NCI-H1694 treated with DMSO at 0.1 percent for 48 hours (cell line): ENCODE measurements at places on chromosomes 2 and 18.

DNA sequence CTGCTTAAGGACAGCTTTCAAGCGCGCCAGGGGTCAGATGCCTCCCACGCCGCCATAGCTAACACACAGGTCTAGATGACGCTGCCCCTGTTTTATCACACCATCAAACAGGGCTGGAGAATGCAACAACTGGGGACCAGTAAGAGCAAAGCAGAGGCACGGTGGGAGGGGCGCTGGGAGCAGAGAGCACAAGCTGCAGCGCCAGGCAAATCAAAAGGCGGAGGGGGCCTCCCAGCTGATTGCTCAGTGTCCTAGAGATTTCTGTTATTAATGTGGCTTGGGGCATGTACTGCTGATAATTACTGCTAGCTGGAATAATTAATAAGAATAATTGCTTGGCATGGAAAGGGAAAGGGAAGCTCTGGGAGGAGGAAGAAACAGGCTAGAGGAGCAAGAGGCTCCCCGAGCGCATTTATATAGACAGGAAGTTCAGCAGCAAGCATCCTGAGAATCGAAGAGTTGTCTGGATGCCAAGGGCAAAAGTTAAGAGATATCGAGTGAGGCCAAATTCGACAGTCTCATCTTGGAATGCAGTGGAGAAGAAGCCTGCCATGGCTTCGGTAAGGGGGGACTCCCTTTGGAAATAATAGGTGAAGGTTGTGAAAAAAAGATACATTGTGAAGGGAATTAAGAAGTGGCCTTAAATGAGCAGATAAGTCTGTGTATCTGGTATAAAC lies 104.5 kb upstream of the ZNF521 start:
- no peak for DNase-seq

GRCh38 chr18:5841518-5841917 lies 53.8 kb downstream of the TMEM200C start:
- peak; percentile 35 for DNase-seq

GRCh38 chr18:23038712-23039111 lies 96.6 kb upstream of the CABLES1 start:
- DNase-seq = no peak

DNA sequence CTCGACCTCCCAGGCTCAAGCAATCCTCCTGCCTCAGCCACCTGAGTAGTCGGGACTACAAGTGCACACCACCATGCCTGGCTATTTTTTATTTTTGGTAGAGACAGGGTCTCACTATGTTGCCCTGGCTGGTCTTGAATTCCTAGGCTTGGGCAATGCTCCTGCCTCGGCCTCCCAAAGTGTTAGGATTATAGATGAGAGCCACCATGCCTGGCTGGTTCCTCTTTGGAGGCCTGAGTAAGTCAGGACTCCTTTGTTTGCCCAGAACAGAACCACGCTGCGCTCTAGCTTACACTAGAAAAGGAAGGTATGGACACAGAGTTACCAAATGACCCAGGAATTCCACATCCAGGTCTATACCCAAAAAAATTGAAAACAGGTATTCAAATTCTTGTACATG lies 135.9 kb upstream of the SLC1A4 start:
- no peak for DNase-seq

GRCh38 chr2:61470965-61471904 lies at the start of gene USP34:
Gene USP34 (minus strand): TSS chr2:61471087. CDS start chr2:61470692, 395 bp downstream.
- peak; percentile 78 for DNase-seq

GRCh38 chr18:11998193-11998592 lies 16.9 kb downstream of the IMPA2 start:
- DNase-seq = no peak

DNA sequence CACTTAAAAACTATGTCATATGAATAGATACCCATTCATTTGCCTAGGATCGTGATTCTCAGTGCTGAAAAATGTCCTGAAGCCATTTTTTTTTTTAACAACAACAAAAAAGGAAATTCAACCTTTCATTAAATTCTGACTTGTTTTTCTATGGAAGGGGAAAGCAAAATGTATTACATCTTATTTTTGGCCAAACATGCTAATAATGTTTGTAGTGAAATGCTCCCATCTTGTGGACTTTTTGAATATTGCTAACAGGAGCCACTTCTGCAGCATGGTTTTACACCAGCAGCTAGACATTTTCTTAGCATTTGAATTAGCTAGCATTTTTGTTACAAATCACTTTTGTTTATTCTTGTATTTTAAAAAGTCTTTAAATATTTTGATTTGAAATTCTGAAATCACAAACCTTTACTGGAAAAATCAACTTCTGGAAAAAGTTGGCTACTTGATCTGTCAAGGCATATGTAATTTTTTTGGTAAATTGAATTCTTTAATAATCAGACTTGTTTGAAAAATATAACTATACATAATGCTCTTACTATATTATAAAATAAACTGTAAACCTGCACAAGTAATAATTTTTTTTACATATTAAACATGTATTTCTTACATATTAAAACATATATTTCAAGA lies 75.8 kb downstream of the KIDINS220 start:
- DNase-seq = peak; percentile 79

GRCh38 chr2:240230291-240230931 lies 90.0 kb upstream of the OTOS start:
- no peak for DNase-seq

GRCh38 chr2:28393114-28393836 lies 617 bp downstream of the FOSL2 start:
- peak; percentile 3 for DNase-seq

DNA sequence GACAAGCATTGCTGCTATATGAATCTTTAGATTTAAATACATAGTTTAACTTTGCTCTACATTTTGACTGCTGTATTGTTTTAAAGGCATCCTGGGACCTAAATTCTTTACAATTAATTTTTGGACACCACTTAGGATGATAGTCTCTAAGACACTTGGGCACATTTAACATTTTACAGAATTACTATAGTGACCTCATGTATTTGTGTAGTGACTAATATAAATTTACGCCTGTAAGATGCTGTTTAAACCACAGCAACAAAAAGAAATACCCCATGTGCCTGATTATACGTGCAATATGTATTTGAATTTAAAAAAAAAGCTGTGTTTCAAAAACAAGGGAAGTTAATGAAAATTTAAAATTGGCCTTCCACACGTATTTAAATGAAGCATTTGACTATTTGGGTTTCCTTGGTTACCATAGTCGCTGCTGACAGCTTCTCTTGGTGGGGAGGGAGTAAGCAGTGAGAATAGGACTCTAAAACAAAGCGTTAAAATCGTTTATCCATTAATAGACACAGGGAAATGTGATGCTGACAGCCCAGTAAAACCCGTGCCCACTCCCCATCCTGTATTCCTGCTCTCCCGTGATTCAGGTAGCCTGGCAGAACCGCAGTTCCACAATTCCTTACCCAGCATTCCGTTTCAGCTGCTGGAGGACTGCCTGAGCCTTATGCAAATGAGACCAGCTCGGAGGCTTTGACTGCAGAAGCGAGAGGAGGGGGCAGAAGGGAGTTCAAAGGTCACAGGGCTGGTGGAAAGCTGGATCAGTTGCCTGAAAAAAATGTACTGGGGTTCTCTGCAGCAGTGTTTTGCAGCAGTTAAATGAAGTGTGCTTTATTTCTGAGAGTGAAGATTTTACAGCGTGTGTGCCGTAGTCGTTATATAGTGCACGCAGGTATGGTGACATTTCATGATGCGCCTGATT lies 104.3 kb downstream of the CSRNP3 start:
- peak; percentile 95 for DNase-seq

- DNase-seq = no peak
These were observed 145.6 kb downstream of the TDRD15 start for GRCh38 chr2:21269382-21269781.

GRCh38 chr2:119212139-119212800 lies 11.4 kb upstream of the STEAP3 start:
- DNase-seq = no peak

DNA sequence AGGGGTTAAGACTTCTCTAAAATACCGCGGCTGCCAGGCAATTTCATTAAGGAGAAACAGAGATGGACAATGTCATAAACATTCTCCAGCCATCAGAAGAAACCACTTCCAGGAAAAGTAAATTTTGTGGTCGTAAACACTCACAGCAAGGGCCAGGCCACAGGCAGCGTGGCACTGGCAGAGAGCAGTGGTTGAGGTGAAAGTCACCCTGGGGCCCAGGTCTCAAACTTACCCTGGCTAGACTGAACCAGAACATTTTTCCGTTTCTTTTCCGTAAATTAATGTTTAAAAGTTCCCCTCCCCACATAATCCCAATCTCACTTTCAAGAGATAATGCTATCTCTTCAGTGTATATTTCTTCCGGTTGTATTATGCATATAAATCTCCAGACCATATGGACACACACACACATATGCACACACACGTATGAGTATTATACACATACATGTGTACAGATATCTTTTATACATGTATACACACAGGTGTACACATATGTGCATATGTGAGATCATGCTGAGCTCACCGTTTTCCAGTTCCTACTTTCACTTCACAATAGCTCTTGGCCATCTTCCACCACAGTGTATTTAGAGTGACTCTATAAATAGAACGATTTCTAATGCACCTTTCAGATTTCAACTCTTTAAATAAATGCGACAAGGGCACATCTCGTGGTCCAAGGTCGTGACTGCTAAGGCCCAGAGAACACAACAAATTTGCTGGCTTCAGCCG lies 90.1 kb downstream of the MALT1 start:
- DNase-seq = no peak

DNA sequence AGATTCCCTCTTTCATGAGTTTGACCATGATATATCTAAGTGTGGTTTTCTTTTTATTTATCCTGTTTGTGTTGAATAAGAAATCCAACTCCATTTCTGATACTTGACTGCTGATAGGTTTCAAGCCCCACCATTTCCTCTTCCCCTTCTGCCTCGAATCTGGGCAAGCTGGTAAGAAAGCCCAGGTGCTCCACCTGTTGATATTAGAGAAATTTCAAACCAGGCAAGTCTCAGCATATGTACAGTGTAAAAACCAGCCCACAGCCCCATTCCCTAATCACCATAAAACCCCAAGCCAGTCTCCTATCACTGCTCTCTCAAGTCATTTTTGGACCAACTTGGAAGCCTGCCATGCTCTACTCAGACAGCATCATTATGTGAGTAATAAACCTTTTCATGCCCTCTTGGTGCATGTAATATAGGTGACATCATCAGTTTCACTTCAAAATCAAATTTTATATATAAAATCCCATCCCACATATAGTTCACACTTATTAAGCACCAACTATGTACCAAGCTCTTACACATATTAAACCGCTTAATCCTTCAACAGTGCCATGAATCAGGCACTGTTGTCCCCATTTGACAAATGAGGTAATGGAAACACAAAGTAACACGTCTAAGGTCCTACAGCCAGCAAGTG lies 46.6 kb downstream of the SMAD2 start:
- no peak for DNase-seq

- no peak for DNase-seq
These were observed 453.0 kb downstream of the ARHGAP15 start for GRCh38 chr2:143582046-143582747.

DNA sequence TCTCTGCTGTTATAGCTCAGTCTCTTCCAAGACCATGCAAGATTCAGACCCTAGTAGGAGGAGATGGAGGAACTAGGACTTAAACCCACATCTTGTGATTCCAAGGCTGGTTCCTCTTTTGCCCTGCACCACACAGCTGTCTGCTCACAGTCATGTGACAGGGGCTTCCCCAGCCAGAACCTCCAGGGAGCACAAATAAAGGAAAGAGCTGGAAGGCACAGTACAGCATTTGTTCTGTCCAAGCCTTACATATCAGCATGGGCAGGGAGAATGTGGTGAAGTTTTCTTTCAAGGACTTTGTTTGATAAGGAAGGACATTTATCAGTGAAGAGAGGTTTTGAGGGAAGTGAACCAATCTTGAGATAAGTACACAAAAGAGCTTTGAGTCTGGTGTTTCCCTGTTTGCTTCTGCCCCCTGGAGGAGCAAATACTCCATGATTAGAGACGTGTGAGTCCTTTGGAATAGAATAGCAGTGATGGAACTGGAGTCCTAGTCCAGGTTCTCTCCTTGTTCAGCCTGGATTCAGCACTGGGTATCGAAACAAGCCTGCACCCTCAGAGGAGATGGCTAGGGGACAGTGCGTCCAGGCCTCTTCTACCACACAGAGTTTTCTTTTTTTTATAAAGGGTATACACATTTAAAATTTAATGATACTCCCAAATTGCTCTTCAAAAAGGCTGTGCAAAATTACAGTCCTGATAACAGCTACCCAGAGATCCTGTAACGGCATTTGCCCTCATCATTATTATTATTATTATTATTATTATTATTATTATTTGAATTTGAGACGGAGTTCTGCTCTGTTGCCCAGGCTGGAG lies 24.6 kb upstream of the CASP10 start:
- DNase-seq = peak; percentile 93

DNA sequence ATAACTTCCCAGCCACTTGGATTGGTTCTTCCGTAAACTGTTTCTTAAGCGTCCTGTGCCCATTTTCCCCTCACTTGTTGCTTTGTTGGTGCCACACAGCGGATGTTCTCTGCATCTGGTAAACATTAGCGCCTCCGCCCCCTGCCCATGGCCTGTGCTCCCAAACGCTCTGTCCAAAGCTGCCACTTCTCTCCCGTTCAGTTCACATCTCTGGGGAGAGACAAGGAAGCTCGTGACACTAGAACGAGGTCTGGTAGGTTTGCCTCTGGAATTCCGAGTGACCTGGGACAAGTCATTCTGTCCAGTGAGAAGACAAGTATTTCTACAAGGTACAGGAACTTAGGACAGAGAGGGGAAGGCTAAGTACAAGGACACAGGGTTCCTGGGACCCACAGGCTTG lies 9.4 kb downstream of the COPS9 start:
- DNase-seq = no peak
